ENCODE measurements at places on chromosomes 3 and 15.

- DNase-seq: peak; percentile 40
These were observed 57.3 kb upstream of the DPH6 start for GRCh38 chr15:35603301-35603700.

GRCh38 chr3:15556512-15556911 lies 35.0 kb upstream of the COLQ start:
- DNase-seq: peak; percentile 88

DNA sequence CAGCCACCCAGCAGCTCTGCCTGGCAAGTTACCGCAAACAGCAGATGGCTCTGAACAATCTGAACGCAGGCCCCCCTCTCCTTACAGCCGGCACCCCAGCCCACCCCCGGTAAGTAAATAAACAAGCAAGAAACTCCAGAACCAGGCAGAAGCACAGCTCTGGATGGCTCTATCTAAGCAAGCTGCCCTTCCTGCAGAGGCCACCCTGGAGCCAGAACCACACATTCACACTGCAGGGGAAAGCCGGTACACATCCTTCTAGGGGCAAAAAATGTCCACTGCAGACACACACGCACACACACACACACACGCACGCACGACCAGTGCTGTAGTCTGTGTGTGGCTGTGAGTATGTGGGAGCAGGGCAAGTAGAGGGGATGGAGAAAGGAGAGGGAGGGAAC lies 63.9 kb downstream of the ADCY5 start:
- DNase-seq: no peak

GRCh38 chr15:69463182-69463756 lies 10.7 kb downstream of the RPLP1 start:
- no peak for DNase-seq

DNA sequence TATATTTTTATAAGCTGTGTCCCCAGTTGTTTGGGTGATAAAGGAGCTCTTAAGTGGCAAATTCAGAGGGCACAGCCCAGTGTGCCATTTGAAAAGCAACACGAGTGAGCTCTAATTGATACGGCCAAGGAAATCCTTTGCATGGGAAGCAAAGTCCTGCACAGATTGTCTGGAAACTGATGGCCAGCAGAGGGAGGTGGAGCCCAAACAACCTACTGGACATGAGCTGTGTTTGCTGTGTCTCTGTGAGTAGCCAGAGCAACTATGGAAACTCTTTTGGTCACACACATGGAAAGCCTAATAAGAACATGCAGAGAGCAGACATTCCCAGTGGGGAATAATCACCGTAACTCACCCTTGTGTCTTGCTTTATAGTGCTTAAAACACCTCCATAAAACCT lies 24.4 kb downstream of the ONECUT1 start:
- no peak for DNase-seq

GRCh38 chr3:27253391-27253790 lies 115.8 kb downstream of the NEK10 start:
- no peak for DNase-seq

DNA sequence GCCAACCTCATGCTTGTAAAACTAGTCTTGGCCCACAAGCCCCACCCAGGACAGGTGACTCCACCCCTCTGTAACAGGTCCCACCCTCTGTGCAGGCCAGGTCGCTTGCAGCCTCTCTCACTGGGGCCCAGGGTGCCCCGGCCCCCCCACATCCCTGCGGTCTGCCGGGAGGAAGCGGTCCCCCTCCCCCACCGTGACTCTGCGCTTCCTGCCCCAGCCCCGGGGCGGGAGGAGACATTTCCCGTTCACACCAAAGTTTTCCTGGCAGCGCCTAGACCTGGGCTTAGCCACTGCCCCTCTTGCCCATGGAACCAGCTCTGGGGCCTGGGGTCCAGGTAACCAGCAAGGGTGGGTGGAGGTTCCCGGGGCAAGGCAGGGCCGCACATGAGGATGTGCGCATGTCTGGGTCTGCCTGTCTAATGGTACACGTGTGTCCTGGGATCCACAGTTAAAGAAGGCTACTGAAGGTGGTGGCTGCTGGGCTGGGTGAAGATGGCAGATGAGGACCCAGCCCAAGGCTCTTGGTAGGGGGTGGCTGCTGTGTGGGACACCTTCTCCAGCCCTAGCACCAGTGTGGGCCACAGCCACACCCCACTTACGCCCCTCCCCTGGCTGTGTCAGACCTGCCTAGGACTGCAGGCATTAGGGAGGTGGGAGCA lies 8.4 kb downstream of the NBEAL2 start:
- DNase-seq: peak; percentile 39

- DNase-seq: peak; percentile 93
These were observed 16.1 kb downstream of the SH2D7 start for GRCh38 chr15:78108300-78109084.

- peak; percentile 8 for DNase-seq
These were observed 153.7 kb upstream of the GAP43 start for GRCh38 chr3:115469649-115470048.

GRCh38 chr15:40146037-40146436 lies 14.8 kb upstream of the BUB1B start:
- DNase-seq: no peak

DNA sequence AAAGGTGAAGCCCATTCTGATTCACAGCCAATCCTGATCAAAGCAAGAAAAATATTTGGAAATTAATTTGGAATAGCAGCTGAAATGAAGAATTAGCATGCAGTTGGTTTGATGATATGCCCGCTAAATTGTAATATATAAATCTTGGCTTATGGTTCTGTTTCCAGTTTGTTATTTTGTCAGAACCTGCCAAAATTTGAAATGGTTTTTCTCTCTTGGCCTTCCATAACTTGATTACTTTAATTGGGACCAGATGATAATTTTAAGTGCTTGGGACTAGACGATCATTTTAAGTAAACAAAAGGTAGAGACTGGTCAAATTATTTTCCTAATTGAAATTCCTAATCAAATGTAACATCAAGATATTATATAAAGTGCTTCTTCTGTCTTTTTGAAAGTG lies 842.4 kb downstream of the TBL1XR1 start:
- DNase-seq: no peak

DNA sequence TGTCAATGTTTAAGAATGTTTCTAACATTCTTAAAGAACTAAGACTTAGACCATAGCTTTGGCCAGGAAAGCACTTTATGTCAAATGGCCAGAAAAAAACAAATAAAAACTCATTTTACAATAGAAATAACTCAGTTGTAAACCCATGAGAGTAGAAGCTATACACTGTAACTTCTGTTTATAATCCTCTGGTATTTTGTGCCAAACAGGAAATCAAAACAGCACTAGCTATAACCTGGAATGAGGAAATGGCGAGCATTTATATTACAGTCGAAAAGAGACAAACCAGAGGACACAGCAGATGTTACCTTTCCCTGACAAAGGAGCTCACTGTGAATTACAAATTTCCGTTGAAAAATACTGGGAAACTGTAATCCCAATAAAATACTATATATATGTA lies 10.3 kb downstream of the GK5 start:
- no peak for DNase-seq

GRCh38 chr15:99716540-99717095 lies 16.6 kb downstream of the LYSMD4 start:
- no peak for DNase-seq

- no peak for DNase-seq
These were observed 18.8 kb upstream of the THRB start for GRCh38 chr3:24513463-24513862.

GRCh38 chr15:64847876-64848716 lies 6.4 kb downstream of the PLEKHO2 start:
- DNase-seq: no peak

- DNase-seq: no peak
These were observed 41.1 kb downstream of the VGLL3 start for GRCh38 chr3:86949850-86950249.

- DNase-seq: peak; percentile 93
These were observed 3.7 kb upstream of the PLD1 start for GRCh38 chr3:171813897-171814460.

GRCh38 chr3:111963424-111963823 lies 15.4 kb upstream of the ABHD10 start:
- DNase-seq: peak; percentile 87

DNA sequence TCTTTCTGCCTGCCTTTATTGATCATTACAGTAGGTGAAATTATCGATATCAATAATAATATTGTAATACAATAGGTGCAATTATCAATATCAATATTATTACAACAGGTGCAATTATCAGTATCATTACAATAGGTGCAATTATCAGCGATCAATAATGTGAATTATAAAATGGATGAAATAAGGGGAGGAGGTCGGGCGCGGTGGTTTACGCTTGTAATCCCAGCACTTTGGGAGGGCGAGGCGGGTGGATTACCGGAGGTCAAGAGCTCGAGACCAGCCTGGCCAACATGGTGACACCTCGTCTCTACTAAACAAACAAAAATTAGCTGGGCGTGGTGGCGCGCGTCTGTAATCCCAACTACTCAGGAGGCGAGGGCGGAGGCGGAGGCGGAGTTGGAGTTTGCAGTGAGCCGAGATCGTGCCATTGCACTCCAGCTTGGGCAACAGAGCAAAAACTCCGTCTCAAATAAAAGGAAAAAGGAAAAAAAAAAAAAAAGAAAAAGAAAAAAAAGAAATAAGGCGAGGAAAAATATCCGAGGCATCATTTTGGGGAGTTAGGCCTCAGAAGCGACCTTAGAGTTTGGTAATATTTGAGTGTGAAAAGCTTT lies 611 bp upstream of the BNIP2 start:
- DNase-seq: peak; percentile 83

- DNase-seq: no peak
These were observed 83.3 kb downstream of the TMEM108 start for GRCh38 chr3:133121450-133121849.

- DNase-seq: no peak
These were observed 579.4 kb upstream of the TBL1XR1 start for GRCh38 chr3:177776661-177777101.

DNA sequence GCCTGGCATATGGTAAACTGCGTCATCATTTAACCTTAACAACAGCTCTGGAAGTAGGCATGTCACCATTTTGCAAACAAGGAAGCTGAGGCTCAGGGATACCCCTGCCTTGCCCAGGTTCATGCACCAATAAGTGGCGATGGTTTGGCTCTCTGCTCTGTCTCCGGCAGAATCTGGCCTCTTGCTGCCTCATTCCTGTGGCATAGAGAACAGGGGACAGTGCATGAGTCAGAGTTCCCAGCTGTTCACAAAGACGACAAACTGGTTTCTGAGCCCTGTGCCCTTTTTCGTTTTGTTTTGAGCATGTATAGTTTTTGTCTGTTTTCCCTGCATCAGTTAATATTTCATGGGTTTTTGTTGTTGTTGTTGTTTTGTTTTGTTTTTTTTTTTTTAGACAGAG lies 236.8 kb downstream of the OPA1 start:
- DNase-seq: no peak

- no peak for DNase-seq
These were observed 63.7 kb upstream of the TPRG1 start for GRCh38 chr3:189108067-189108466.

GRCh38 chr3:168047190-168047795 lies 48.4 kb downstream of the GOLIM4 start:
- DNase-seq: peak; percentile 84

DNA sequence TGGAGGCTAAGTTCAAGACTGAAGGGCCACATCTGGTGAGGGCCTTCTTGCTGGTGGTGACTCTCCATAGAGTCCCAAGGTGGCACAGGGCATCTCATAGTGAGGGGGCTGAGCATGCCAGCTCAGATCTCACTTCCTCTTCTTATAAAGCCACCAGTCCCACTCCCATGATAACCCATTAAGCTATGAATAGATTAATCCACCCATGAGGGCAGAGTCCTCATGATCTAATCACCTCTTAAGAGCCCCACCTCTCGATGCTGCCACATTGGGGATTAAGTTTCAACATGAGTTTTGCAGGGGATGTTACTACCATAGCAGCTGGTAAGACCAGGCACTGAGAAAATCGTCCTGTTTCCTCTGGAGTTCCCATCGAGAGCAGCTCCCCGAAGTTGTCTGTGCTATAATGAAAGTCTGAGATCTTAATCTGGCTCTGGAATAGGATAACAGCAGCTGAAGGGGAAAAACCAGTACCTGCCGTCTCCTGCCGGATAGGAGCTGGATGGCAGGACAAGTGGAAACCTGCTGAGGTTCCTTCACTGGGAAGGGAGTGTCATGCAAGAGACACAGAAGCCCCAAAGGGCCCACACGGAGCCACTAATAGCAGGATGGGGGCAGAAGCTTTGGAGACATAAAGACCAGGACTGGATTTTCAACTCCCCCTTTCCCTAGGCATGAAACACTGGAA lies 79.5 kb upstream of the EPHB3 start:
- no peak for DNase-seq

- no peak for DNase-seq
These were observed 133.9 kb downstream of the MYLK start for GRCh38 chr3:123750209-123750608.

- DNase-seq: no peak
These were observed 76.6 kb downstream of the SLC25A26 start for GRCh38 chr3:66297260-66297873.

DNA sequence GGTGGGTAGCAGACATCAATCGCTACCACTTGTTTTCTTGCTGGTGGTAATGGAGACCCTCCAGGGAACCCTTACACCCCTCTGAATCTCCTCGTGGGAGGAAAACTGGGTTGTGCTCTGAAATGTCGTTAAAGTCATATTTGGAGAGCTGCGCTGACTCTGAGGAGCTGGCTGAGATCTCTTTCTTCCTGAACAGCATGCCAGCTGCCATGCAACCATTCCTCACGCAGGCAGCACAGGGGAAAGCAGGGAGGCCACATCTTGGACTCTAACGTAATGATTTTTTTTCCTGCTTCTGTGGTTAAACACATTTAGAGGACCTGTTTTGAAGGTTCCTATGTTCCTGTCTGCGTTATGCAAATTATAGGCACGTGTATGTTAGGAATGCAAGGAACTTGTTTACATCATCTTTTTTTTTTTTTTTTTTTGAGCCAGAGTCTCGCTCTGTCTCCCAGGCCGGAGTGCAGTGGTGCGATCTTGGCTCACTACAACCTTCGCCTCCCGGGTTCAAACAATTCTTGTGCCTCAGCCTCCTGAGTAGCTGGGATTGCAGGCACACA lies 156.7 kb downstream of the TJP1 start:
- no peak for DNase-seq

DNA sequence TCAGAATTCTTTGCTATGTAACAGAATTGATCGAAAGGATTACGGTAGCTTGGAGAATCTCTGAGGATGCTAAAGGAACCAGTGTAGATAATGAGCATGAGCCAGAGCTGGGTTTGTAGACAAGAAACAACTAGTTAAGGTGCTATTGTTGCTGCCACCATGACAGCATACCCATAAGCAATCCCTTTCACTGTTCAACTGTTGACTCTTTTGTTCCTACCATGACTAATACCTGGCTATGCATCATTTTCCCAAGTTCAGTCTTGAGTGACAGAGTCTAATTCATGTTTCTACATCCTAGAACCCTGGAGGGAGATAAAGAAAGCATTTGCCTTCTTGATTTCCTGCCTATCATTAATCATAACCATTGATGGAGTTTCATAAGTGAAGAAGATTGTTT lies 600.3 kb downstream of the OTOL1 start:
- DNase-seq: no peak

- DNase-seq: peak; percentile 13
These were observed 12.5 kb downstream of the RAB27A start for GRCh38 chr15:55277116-55277564.

GRCh38 chr3:116824208-116824607 lies 114.6 kb downstream of the TUSC7 start:
- DNase-seq: peak; percentile 5

- no peak for DNase-seq
These were observed 65.8 kb downstream of the AAGAB start for GRCh38 chr15:67188551-67189218.

Measured in inflammatory macrophage treated with lipopolysaccharide for 1 hour (primary cell).